ENCODE measurements at places on chromosomes 11 and 22.

DNA sequence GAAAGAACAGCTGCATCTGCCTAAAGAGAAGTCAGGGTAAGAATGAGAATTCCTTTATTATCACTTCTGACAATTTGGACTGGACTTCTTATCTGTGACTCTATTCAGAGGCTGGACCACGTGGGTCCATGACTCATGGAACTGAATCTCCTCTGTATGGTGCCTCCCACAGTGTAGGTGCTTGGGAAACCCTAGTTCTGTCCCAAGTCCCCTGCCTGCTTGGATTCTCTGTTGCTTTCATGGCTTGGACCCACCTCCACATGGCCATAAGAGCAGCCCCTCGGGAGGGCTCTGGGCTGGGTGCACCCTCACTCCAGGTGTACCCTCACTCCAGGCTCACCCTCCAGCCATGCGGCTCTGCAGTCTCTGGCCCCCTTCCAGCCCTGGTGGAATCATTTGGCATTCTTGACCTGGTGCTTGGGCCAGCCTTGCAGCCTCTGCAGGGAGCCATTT lies 153.4 kb downstream of the CACNA1I start:
- DNase-seq, result no peak

DNA sequence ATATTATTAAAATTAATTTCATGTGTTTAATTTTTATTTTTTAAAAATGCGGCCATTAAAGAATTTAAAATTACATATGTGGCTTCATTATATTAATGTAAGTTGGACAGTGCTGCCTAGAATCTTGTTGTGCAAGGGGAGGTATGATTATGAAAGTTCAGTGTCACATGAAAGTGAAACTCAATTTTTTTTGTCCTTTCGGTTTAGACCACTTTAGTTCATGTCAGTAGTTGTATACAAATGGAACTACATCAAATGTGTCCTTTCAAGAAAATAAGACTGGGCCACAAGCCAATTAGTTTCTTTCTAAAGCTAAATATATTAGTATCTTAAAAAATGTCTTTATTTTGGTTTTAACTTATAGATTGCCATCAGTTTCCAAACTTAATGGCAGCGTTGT lies 35.7 kb downstream of the TBCEL start:
- no peak for DNase-seq

DNA sequence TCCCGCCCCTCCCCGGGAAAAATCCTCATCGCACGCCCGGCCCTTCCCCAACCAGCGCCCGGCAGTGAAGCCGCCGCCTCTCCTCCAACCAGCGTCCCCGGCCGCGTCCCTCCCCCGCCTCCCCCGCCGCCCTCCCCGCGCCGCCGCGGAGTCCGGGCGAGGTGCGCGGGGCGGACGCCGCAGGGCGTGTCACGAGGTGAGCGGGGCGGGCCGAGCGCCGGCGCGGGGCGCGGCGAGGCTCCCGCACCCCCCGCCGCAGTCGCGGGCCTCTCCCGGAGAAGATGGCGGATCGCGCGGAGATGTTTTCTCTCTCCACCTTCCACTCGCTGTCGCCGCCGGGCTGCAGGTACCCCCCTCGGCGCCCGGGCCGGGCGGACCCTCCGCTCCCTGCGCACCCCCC lies at the start of gene MAPK8IP2:
Gene MAPK8IP2 (plus strand): TSS at position 256 of the 400 bp plus-strand sequence. CDS start 26 bp downstream, at position 282.
- no peak for DNase-seq

- no peak for DNase-seq
Measured at GRCh38 chr11:62267576-62267975, 2.4 kb upstream of the SCGB2A2 start.

DNA sequence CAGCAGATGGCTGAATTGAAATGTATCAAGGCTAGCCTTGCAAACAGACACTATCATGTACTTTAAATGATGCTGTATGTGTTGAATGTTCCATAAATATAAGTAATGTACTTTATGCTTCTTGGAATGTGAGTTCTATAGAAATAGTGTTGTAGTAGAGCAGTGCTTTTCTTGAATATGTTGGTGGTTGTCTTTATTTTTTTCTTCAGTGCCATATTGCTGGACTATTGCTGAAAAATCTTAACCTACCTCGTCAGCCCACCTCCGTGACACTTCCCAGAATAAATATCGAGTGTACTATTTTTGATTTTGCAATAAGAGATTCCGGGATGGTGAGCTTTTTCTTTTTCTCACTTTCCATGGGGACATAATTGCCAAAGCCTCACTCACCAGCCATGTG lies 153.9 kb downstream of the NAV2 start:
- no peak for DNase-seq

GRCh38 chr22:35997438-35997837 lies 31.2 kb downstream of the RBFOX2 start:
- DNase-seq, result no peak

- no peak for DNase-seq
Measured at GRCh38 chr11:13115380-13115675, 106.2 kb downstream of the RASSF10 start.

- DNase-seq, result peak; percentile 4
Measured at GRCh38 chr11:34840736-34841386, 75.3 kb downstream of the APIP start.

DNA sequence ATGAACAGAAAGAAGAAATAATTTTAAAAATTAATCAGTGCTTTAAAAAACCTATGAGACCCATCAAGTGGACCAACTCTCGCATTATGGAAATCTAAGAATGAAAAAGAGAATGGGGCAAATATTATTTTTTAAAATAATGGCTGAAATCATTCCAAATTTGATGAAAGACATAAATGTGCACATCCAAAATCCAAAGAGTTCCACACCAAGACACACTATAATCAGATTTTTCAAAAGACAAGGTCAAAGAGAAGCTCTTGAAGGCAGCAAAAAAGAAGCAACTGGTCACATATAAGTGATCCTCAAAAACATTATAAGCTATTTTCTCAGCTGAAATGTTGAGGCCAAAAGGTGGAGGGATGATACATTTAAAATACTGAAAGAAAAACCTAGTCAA lies 85.3 kb downstream of the ARHGAP32 start:
- DNase-seq, result no peak

DNA sequence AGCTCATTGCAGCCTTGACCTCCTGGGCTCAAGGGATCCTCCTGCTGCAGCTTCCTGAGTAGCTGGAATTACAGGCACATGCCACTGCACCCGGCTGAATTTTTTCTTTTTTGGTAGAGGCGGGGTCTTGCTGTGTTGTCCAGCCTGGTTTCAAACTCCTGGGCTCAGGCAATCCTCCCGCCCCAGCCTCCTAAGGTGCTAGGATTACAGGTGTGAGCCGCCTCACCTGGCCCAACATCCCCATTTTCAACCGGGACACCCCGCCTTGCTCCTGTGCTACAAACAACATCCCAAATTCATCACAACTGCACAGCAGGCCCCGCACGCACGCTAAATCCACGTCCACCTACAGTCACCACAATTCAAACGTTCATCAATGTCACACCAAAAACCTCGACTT lies 61.0 kb downstream of the ARFGAP3 start:
- no peak for DNase-seq

- no peak for DNase-seq
Measured at GRCh38 chr22:22897091-22897490, 9.5 kb downstream of the IGLL5 start.

DNA sequence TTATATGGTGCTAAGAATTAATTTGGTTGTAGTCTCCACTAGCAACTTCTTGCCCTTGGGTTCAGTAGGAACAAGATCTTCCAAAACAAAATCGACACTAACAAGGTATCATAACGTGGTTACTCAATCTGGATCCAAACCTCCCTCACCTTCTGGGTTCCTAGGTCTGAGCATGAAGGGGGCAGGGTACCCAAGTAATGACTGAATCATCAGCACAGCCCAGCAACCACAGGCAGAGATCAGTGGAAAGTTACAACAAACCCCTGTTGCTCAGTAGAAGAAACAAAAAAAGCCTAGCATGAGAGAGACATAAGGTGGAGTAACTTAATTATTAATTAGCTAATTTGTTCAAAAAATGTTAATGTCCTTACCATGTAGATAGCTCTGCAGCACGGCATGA lies 221.4 kb downstream of the BLID start:
- no peak for DNase-seq

DNA sequence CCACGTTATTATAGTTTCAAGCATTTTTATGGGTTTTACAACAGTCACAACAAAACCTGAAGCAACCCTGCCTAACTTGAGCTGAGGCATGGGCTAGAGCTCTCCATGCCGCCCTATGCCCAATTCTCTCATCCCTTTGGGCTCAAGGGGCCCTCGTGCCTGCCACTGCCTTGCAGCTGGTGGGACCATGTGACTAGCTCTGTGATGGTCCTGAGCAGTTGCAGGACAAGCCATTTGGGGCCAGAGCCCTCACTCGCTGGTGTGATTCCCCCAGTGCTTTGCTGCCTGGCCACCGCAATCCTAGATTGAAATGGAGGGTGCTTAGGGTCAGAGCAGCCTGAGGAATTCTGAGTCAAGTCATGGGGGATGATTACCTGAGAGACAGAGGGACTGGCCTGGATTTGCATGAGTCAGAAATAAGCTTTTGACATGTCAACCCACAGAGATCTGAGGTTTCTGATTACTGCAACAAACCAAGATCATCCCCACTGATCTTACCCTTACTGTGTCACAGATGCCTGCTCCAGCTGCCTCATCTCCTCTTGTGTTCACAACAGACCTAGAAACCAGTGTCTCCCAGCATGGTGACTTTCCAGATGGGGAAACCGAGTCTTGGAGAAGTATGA lies 323.7 kb downstream of the BRD1 start:
- DNase-seq, result no peak

GRCh38 chr22:39234867-39235687 lies 9.7 kb downstream of the PDGFB start:
- no peak for DNase-seq

GRCh38 chr11:130874955-130875531 lies 41.2 kb downstream of the SNX19 start:
- no peak for DNase-seq

DNA sequence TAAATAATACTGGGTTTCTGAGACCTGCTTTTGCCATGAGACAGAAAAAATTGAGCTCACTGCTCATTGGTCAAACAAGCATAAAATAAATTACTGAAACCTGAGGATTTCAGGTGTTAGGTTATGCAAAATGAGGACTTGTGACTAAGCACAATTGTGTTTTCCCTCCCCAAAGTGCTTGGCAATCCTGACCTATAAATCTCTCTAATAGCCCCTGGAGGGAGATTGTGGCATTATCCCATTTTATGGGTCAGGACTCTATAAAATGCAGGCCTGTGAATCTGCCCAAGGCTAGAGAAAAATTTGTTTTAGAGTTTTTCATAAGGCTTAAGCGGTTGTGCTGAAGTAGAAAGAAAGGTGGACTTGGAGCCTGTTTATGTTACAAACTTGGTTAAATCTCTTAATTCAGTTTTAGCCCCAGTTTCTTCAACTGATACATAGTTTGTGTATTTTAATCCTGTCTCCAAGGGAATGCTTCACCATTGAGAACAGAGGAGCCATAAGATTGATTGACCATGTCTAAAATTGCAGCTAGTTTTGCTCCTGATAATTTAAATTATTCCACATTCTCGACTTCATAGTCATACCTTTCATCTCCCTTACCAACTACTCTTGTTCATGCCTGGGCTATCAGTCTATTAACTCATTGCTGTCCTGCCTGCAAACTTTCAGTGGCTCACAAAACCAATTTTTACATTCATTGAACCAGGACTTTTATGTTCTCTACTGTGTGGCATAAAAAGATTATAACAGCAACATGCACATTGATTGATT lies 63.6 kb upstream of the LRRC4C start:
- DNase-seq, result peak; percentile 39

- no peak for DNase-seq
Measured at GRCh38 chr11:78808923-78809322, 234.3 kb upstream of the NARS2 start.

DNA sequence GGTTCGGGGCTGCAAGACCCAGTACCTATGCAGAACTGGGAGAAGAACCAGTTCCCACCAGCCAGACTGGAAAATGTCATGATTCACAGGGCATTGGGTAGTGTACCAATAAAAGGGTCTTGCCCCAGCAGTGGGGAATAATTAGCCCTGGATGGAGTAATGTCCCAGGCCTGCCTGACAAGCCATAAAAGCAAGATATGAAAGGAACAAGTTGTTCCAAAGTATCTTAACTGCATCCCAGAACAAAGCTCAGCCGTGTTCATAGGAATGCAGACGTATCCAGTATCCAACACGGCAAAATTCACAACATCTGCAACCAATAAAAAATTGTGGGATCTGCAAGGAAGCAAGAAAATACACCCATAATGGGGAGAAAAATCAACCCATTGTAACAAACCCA lies 47.9 kb downstream of the ASCL2 start:
- no peak for DNase-seq

GRCh38 chr22:40366068-40366467 lies 4.3 kb upstream of the SGSM3 start:
- no peak for DNase-seq

- DNase-seq, result no peak
Measured at GRCh38 chr22:40493441-40493840, 123.0 kb downstream of the SGSM3 start.

DNA sequence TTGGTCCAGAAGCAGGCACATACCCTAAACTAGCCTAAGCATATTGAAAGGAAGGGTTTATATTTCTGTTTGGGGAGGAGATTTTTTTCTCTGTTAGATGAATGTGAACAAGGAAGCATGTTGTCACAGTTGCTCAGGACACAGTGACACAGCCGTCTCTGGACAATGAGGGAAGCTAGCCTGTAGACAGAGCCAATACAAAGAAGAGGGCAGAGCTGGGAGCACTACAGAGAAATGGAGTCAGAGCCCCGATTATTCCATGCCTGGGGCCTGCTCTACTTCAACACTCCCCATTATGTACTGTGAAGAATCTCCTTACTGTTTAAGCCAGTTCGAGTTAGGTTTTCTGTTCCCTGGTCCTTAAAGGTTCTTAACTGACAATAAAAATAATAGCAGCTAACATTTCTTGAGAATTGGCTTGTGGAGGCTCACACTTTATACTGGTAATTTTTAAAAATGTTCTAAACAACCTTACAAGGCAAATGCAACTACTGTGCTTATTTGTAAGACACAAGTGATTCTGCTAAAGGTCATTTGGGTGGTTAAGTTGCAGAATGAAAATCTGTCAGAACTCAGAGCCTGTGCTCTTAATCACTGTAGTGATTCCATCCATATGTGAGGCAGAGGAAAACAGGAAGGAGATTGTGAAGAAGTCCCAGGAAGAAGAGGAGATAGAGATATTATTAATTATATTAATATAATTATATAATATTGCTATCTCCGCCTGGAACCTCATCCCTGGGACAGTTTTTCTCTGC lies 58.8 kb upstream of the RRAS2 start:
- DNase-seq, result peak; percentile 29

DNA sequence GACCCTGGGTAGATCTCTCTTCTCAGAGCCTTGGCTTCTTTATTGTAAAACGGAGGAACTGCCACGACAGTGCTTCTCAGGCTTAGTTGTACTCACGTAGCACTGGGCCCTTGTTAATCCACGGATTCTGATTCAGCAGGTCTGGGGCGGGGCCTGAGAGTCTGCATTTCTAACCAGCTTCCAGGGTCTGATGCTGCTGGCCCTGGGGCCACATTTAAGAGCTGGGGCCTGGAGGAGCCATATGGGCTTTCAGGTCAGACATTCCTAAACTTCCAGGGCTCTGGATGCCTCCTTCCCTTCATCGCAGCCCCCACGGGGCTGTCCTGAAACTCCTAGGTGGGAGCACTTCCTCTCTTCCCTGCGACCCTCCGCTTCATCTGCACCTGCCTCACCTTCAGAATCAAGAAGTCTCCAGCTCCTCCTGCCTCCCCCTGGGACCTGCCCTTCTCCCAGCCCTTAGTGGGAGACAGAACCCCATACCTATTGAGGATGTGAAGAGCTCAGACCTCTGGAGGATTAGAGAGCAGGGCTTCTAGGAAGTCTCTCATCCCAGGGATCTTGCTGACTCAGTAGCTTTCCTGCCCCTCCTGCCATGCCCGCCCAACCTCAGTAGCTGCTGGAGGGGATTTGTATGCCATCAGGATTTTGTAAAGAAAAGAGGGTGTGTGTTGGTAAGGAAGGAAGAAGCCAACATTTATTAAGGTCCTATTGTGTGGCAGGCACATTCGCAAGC lies 92.5 kb downstream of the LRRC32 start:
- DNase-seq, result no peak

Measured in GM04504 (cell line).